ENCODE measurements at places on chromosomes 5 and 9.

- peak; percentile 97 for DNase-seq
Measured at GRCh38 chr9:99821396-99822108, at the start of gene NR4A3. TSS of gene NR4A3 (plus strand) at chr9:99821885. CDS start at chr9:99828043, 6,158 bp downstream.

DNA sequence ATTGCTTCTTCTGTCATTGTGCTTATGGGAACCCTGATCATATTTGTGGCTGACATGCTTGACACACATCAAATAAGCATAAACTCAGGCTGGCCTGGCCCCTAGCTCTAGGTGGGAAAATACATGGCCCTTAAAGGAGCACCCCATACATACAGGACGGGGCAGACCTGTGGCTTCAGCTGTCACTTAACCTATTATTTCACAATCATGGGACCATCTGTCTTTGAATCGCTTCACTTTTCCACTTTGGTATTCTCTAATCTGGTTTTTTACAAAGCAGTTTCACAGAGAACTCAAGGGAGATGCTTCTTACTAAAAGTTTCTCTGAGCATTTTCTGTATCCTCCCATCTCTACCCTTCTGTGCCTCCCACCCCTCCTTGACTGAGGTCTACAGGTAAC lies 34.6 kb upstream of the LRRTM2 start:
- no peak for DNase-seq

- DNase-seq, result no peak
Measured at GRCh38 chr5:37662362-37662761, 177.5 kb downstream of the GDNF start.

- DNase-seq, result no peak
Measured at GRCh38 chr5:1497242-1497777, 26.4 kb downstream of the LPCAT1 start.

- no peak for DNase-seq
Measured at GRCh38 chr5:6166698-6167394, 211.5 kb downstream of the MED10 start.

DNA sequence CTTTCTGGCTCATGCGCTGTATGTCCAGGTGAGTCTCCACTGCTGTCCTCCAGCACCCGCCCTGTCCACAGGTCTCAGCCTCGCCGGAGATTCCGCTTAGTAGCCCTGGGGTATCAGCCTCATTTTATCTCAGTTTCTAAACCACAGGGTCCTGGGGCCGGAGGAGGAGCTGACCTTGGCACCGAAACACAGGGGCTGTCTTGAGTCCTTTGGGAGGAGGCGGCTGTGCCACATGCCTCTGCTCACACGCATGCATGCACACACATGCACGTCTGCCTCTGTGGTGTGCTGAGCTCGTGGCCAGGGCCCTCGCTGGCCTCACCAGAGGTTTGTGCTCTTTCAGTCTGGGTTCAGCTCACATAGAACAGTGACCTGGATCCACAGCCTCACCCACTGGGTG lies 23.3 kb downstream of the TRIP13 start:
- DNase-seq, result no peak

DNA sequence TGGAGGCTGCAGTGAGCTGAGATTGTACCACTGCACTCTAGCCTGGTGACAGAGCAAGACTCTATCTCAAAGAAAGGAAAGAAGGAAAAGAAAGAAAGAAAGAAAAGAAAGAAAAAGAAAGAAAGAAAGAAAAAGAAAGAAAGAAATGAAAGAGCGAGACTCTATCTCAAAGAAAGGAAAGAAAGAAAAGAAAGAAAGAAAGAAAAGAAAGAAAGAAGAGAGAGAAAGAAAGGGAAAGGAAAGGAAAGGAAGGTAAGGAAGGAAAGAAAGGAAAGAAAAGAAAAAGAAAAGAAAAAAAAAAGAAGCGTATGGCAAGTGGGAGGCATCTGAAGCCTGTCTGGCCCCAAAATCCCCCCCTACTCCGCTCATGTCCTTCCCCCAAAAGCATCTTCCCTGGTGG lies 182.3 kb upstream of the MSX2 start:
- no peak for DNase-seq

DNA sequence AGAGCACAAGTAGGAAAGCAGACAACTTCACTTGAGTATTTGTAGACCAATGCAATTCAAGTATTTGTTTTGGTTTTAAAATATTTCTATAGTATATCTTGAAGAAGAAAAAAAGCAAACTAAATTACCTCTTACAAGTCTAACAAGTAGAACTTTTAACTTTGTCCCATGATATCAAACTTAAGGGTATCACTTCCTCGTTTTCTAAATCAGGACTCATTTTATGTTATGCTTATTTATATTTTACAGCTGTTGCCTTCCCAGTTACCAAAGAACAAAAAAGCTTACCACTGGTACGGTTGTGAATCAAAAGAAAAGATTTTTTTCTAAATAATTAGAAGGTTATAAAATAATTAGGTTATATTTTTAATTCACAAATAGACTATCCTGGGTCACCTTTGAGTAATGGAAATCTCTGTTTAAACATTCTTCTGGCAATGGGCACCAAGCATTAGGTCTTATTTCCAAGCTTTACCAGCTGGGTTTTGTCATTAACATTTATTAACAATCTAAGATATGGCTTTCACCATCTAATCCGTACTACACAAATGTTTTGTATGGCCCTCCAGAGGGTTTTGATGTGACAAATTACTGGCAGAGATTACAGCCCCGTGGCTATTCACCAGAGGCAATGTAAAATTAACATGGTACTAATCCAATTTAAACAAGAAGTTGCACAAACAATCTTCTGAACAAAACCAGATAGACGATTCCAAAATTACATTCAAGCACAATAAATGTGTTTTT lies 63.6 kb downstream of the CEP120 start:
- no peak for DNase-seq

- no peak for DNase-seq
Measured at GRCh38 chr5:172046593-172046992, 40.2 kb upstream of the FBXW11 start.

DNA sequence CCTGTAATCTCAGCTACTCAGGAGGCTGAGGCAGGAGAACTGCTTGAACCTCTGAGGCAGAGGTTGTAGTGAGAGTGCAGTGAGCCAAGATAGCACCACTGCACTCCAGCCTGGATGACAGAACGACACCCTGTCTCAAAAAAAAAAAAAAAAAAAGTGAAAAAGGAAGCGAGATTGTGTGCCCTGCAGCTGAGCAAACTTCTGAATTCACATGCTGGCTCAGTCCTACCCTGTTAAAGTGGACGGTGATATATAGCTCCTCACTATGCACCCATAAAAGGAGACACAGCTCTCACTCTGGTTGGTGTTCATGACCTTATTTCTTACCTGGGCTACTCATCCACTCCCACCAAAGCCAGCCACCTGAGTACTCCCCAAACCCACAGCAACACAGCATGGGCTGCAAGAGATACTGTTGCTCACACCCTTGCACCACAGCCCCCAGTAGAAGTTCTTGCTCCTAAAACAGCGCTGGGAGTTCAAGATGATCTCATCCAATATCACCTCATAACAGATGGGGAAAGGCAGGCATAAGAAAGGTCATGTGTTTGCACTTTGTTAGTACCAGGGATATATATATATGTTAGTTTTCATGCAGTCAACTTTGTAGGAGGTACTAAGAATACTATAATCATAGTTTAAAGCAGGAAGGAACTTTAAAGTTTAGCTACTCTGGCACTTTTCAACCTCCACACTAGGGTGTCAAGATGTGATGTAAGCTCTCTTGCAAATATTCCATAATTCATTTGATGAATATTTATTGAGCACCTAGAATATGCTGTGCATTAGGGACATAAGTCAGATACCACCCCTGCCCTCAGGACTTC lies 4.0 kb downstream of the TTLL11 start:
- DNase-seq, result no peak

DNA sequence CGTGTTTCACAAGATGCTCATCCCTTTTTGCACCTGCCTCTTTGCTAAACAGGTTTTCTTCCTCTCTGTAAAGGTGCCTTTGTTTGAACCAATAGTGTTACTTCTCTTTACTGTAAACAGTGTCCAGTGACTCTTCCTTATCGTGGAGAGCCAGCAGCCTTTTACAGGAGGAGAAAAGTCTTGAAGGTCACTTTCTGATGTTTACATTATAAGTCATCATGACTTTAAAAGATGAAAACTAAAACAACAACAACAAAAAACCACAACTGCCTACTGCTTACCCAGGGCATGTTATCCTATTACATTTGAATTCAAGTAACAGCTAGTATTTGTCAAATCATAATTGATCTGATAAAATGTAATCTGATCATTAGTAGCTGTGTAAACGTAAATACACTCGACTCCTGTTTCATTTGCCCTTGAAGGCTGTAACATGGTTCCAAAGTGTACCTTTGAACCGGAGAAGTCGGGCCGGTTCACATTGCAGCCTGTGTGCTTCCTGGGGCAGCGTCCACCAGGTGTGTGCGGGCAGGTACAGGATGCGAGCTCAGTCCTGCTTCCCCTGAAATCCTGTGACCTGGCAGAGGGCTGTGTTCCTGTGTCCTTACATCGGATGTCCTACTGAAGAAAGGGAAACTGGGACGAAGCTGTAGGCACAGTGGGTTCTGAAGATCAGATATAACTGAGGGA lies 118.1 kb downstream of the C9orf152 start:
- peak; percentile 77 for DNase-seq

GRCh38 chr5:51902512-51902911 lies 519.3 kb downstream of the ISL1 start:
- peak; percentile 20 for DNase-seq

DNA sequence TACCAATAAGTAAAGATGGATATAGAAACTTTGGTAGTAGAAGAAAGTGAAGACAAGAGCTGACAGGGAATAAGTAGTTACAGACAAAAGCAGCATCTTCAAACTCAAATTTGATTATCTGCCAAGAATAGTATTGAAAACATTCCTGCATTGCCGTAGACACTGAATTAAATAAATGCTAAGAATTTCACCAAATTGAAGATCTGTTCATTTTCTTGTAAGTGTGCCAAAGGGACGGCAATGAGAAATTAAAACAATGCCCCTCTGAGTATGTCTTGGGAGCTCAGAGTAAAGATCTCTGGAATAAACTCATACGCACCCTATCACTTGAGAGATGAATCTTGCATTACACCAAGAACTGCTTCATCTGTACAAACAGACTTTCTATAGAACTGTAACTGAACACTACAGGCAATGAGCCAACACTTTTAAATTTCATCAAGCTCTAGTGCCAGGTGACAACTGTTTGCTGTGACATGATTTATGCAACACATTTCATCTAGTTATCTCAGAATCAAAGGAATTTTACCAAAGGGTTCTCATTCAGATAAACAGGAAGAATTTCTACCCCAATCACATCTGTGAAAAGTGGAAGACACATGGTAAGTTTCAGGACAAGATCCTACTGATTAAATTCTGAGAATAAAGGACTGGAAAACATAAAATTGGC lies 66.9 kb downstream of the RFX3 start:
- no peak for DNase-seq

GRCh38 chr9:112694706-112695555 lies 23.0 kb downstream of the INIP start:
- DNase-seq, result no peak

DNA sequence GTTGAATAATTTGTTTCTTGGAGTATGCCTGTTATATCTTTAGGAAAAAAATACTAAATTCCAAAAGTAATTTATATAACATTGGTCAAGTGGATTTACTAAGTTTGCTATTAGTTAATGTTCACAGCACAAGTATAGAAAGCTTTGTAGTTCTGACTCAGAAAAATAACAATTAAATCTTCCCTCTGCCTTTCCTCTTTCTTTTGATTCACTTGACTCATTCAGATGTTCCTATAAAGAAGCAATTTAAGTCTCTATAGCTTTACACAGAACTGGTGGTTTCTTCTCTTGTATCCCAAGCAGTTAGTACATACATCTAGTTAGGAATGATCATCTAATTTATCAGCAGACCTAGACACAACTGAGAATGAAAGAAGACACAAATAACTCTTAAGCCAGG lies 4.5 kb upstream of the CDC42SE2 start:
- no peak for DNase-seq

DNA sequence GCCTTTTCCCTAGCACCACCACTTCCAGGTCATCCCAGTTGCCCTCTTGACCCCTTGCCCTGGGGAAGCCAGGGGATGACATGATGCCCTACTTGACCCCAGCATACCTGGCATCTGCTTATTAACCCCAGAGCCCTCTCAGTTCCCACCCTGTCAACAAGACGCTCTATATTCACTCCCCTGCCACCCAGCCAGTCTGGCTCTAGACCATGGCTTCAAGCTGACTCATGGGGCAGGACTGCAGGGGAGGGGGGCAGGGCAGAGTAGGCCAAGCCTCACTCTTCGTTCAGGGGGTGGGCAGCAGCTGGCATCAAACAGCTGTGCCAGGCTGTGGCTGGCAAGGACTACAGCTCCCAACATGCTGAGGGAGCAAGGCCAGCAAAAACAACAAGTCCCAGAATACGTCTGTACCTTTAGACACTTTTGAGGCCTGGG lies 5.3 kb downstream of the ATOSB start:
- DNase-seq, result no peak

- no peak for DNase-seq
Measured at GRCh38 chr5:35112300-35112699, 64.6 kb upstream of the AGXT2 start.

DNA sequence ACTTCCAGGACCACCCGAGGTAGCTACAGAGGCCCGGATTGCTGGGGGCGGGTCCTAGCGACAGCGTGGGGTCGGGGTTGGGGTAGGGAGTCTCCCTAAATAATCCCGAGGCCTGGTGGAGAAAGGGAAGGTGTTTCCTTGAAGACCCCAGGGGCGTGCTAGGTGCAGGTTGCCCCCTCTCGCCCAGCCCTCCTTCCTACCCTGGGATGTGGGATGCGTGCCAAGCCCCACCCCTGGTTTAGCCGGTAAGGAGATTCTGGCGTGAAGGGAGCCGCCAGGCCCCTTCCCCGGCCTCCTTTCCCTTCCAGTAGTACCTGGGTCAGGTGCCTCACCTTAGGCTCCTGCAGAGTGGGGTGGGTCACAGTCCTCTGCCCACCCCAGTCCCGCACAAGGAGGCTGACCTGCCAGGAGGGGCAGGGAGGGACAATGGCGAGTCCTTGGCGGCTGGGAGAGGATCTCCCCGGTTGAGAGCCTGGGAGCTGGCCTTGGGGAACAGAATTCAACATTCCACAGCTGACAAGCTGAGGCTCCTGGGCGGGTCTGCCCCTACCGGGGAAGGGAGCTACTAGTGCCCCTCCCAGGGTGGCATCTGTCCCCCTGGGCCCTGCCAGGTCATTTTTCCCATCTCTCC lies 674 bp downstream of the TSPAN17 start:
- DNase-seq, result peak; percentile 49

GRCh38 chr9:14362175-14362574 lies 48.2 kb upstream of the NFIB start:
- no peak for DNase-seq

- no peak for DNase-seq
Measured at GRCh38 chr5:157772127-157772526, 28.6 kb downstream of the LSM11 start.

- DNase-seq, result no peak
Measured at GRCh38 chr5:153459051-153459743, 31.3 kb upstream of the GRIA1 start.

DNA sequence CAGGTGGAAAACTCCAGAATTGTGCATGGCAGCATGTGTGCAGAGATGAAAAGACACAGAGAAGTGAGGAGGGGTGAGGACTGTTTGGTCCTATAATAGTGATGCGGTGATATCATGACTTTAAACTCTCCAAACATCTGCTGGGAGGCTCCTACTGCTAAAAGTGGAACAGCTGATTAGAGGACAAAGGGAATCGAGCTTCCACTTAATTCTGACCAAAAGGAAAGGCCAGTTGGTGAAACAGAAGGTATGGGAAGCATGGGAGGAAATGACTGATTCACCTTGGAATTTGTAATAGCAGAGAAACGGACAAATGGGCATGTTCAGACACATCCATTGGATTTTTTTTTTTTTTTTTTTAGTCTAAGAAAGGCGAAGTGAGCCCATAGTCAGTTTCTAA lies 67.5 kb upstream of the MAMDC2 start:
- no peak for DNase-seq

- peak; percentile 88 for DNase-seq
Measured at GRCh38 chr9:92723299-92723625, 41.4 kb downstream of the BICD2 start.

GRCh38 chr5:145856285-145856818 lies 16.5 kb downstream of the GRXCR2 start:
- DNase-seq, result no peak

All from T47D (cell line).